ENCODE measurements at places on chromosomes 11 and 22.
A peak's percentile ranks its signal among the peaks of the same experiment; 100 is the strongest.

DNA sequence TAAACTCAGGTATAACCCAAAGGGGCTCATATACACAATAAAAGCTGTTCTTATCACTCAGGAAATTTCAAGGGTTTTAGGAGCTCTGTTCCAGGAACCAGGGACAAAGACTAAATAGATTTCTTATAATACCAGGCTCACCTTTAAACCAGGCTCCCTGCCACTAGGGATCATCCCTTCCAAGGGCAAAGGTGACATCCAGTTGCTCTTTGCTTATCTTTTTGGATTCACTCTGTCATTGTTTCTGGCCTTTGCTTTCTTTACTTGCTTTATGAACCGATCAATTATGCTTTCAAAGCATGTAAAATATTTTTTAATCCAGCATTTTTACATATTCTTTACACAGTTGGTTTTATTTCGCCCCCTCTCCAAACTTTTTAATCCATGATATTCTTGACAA is 321.7 kb upstream of the SYN3 start:
- no peak for DNase-seq

DNA sequence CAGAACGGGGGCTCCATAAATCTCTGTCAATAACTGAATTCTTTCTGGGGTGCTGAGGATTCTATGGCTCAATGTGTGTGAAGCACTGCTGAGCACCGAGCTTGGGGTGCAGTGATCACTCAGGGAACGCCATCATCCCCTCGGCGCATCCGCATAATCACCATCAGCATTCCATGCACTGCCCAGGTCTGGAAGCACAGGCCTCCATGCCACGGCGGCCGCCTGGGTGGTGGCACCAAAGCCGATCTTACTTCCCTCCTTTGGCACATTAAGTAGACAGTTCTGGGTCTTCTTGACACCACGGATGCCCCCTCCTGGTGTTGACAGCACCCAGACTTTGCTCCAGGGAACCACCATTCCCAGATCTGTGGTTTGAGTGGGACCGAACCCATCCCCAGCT is 15.6 kb downstream of the LTO1 start:
- DNase-seq: no peak

DNA sequence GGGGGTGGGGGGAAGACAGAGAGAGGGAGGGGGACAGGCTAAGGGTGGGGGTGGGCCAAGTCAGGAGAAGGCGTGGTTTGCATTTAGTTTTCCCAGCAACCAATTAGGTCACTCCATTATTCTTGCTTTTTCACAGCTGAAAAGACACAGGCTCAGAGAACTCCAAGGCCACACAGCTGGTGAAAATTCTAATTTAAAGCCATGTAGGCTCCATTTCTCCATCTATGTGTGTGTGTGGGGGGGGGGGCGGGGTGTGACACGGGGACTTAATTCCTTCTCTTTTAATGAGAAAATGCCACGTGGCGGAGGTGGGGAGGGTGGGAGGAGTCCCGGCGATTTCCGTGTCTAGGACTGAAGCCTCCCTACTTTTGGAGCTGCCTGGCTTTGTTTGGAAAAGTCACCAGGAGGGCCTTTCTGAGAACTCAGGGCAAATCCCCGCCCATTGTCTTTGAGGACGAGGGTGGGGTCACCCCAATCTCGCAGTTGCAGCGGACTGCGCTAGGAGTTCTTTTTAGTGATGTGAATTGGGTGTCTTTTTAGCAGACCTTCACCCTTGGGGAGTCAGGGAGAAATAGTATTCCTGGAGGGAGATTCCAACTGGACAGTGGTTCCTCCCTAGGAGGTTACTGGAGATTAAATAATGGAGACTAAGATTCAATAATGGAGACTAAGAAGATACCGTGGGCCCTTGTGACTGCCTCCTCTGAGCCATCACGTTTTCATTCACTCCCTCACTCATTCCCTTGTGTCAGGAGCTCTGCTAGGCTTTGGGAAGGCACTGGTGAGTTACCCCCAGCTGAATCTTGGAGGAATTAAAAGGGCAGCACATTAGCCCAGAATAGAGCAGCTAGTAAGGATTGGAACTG is 36.4 kb upstream of the PTPRJ start:
- no peak for DNase-seq

- DNase-seq: no peak
Measured at GRCh38 chr11:62853279-62853965, 14.0 kb upstream of the WDR74 start.

- no peak for DNase-seq
Measured at GRCh38 chr11:91272089-91272488, 952.5 kb upstream of the FAT3 start.

GRCh38 chr22:50729391-50730012 is 8.5 kb upstream of the ACR start:
- DNase-seq: no peak

GRCh38 chr11:68331338-68331947 is 19.1 kb downstream of the LRP5 start:
- no peak for DNase-seq

DNA sequence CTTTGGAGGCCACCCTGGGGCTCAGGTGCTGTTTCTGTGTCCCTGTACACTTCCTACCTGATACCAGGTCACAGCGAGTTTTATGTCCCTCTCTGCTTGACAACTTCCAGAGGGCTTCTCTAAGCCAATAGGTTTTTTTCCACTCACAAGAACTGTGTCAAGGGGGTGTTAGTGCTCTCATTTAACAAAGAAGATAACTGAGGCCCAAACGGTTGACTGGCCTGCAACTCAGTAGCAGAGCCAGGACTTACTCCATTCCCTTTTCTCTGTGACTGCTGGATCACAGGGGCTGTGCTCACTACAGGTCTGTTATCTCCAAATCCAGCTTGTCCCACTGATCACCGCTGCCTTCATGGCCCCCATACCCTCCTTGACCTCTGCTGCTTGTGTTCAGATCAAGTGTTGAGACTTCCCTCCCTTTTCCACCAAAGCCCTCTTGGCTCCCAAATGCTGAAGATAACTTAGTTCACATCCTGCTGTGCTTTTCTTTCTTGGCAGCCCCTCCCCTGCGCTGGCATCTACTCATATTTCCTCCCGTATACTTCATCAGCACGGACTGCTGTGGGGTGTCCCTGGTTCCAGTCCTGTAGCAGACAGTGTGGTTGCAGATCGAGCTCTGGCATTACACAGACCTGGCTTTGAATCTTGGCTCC is 41.3 kb downstream of the POU2F3 start:
- DNase-seq: no peak

DNA sequence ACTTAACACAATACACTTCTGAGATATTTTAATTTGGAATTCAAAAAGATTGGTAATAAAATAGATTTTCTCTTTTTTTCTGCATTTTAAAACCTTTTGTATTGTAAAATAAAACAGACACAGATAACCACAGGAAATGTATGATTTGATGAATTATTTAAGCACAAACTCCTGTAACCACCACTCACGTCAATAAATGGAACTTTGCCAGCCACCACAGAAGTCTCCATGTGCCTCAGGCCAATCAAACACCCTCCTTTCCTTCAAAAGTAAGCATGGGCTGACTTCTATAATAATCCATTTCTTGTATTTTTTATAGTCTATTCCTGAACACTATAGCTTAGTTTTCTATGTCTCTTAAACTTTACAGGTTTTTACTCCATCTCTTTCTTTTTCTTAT is 721.7 kb downstream of the DLG2 start:
- DNase-seq: no peak

- DNase-seq: no peak
Measured at GRCh38 chr11:69295995-69296889, 2.3 kb downstream of the MYEOV start.

DNA sequence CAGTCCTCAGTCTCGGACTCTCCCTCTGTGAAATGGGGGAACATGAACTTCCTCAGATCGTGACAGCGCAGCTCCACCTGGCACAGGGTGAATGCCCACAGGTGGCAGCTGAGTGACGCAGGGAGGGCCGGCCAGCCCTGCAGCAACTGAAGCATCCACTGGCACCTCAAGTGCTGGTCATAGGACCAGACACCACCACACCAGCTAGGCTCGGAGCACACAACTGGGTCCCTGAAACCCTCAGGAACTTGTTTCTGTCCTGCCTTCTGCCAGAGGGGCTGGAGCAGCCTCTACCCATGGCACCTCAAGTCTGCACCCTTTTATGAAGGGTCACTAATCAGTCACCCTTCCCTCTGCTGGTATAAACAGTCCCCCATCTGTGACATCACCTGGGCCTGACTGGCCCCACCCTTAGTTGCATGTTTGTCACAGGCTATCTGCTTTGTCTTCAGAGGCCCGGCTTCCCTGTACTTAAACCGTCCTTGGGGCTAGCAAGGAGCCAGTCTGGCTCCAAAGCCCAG is 7.4 kb upstream of the CDC42BPG start:
- no peak for DNase-seq

GRCh38 chr11:134503100-134503499 is 91.1 kb upstream of the B3GAT1 start:
- DNase-seq: no peak

- no peak for DNase-seq
Measured at GRCh38 chr11:120869097-120869496, 154.8 kb upstream of the TBCEL start.

DNA sequence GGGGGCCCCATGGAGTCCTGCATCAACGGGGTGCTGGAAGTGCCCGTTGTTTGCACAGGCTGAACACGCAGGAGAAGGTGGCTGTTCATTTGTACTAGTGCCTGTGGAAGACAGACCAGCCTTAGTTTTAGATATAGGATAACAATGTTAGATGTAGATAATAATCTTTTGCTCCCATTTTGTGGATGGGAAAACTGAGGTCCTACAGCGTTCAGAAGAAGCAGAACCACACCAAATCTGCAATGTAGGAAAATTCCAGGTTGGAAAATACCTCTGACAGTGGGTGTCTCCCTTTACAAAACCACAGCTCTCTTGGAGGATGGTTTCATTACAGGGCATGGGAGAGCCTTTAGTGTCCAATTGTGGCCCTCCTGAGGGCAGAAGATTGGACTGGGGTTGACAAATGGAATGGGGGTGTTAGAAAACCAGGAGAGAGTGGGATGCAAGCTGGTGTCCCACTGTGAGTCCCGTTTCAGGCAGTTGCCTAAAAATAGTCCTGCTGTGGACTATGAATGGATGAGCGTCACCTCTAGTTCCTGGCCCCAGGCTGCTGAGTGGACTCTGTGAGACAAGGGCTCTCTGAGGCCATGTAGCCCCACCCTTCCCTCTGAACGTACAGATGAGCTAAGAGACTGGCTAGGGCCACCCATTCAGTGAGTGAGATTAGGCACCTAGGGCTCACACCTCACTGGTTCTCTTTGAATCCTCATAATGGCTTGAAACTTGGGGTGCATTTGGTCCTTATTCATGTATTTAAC is 508.8 kb downstream of the MN1 start:
- DNase-seq: no peak

- DNase-seq: no peak
Measured at GRCh38 chr11:68142441-68143309, 21.5 kb upstream of the CHKA start.

DNA sequence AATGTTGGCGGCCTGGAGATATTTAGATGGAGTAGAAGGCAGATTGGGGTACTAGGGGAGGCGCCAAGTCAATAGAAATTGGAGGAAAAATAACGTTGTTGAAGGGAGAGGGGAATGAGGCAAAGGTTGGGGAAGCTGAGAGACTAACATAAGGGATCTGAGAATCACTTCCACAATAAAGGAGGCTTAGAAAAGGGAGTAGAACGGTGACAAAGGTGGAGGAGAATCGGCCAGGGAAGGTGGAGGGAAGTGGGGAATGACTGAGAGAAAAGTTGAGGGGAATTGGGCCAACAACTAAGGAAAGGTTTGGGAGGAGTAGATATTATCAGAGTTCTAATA is 510 bp downstream of the PPME1 start:
- no peak for DNase-seq

- DNase-seq: no peak
Measured at GRCh38 chr11:21631991-21632390, 560.9 kb upstream of the ANO5 start.

- DNase-seq: no peak
Measured at GRCh38 chr11:46048198-46048597, 73.1 kb downstream of the PHF21A start.

GRCh38 chr11:33897761-33898375 is 6.0 kb upstream of the LMO2 start:
- no peak for DNase-seq

DNA sequence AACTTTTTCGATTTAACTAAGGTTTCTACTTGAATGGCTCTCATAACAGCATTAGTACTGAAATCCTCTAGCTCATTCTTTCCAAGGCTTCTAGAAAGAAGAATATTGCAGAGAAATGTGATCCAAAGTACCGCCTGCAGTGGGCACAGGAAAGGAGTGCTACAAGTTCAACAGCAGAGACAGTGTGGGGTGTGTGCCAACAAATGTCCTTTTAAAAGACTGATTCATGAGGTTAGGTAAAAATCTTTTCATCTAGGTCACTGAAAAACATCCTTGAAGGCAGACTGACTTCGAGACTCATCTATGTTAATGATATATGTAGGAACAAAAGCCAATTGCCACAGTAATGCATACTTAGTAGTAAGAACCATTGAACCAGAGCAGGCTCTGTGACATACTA is 349.1 kb upstream of the PITPNB start:
- no peak for DNase-seq

DNA sequence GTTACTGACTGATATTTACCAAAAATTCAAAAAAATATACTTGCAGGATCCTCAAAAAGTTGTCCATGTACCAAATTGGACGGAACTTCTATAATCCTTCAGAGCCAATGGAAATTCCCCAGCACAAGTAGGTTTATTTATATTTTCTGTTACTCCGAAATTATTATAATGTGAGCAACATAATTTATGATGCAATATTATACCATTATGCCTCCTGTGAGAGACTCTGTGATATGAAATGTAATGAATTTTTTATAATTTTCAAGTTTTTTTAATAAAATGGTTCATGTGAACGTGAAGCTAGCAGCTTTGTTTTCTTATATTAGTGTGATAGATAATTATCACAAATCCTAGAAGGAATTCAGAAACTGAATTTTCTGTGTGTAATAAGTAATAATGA is 18.2 kb downstream of the PIWIL4 start:
- no peak for DNase-seq

GRCh38 chr22:23187871-23188700 is 7.8 kb downstream of the BCR start:
- DNase-seq: no peak

GRCh38 chr11:61917334-61918109 is at the start of gene RAB3IL1:
RAB3IL1 (minus strand) TSS chr11:61917566; CDS start chr11:61917367, 199 bp downstream.
- DNase-seq: peak; percentile 26

- no peak for DNase-seq
Measured at GRCh38 chr11:46604796-46605195, 11.0 kb upstream of the AMBRA1 start.

DNA sequence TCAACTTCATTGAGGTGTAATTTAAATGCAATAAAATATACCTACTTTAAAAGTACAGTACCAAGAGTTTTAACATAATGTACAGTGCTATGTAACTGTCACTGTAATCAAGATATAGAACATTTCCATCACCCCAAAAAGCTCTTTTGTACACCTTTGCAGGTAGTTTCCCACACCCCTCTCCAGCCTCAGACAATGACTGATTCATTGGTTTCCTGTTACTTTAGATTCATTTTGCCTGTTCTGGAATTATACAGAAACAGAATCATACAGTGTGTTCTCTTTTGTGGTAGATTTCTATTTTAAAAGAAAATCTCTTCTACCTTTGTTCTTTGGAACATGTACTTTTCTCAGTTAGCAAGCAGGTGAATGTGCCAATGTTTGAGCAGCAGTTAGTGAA is 38.2 kb downstream of the SHISA8 start:
- no peak for DNase-seq

Measured in amniotic stem cell (primary cell).